ENCODE measurements at places on chromosomes 16 and 17. TPM values are rescaled to one million over a fixed set of nuclear protein-coding genes. Genes with fewer than 3 reads are reported as not detected.

PRAC2 gene
- not detected for polyA plus RNA-seq

ARHGDIG gene
- not detected for polyA plus RNA-seq

DNA sequence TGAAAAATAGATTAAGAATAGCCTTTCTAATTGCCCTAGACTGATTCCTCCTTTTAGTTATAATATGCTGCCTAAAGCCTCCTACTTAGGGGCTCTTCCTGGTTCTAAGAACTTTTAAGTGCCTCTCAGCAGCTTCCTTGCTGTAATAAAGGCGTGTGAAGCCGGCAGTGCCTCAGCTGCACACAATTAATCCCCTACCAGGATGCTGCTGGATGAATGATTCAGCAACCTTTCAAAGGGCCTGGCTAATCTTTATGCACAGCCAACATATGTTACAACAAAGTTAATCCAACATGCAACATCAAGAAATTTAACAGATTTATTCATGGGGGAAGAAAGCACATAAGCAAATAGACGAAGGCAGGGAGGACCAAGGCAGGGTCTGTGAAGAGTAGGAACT is 145.2 kb downstream of the PMP22 start:
- DNase-seq = no peak

GRCh38 chr17:74220946-74221818 is 7.8 kb downstream of the TTYH2 start:
- DNase-seq = no peak

G6PC1 gene
- not detected for polyA plus RNA-seq

DNA sequence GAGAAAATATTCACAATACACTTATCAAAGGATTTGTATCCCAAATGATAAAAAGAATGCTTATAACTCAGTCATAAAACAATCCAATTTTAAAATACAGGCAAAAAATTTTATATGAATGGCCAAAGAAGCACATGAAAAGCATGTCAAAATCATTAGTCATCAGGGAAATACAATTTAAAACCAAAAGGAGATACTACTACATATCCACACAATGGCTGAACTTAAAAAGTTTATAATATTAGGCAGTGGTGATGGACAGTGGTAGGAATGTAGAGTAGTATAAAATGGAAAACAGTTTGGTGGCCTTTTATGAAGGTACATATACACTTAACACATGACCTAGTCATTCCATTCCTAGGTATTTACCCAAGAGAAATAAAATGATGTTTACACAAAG is 12.2 kb downstream of the CMC2 start:
- DNase-seq = no peak

CRYBA1 gene
- not detected for polyA plus RNA-seq

LRRC46 gene
- 0.28 TPM for polyA plus RNA-seq

DNA sequence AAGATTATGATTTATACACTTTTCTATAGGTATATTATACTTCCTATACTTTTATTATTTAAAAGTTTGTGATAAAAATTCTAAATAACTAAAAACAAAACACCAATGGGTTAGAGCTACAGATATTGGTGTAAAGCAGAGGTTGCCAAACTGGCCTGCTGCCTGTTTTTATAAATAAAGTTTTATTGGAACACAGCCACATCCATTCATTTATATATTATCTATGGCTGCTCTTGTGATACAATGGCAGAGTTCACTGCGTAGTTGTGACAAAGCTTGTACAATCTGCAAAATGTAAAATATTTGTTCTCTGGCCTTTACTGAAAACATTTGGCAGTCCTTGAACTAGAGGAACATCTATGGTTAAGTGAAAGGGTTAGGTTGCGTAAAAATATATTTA is 208.7 kb downstream of the PRKCB start:
- no peak for DNase-seq

AANAT gene
- polyA plus RNA-seq = not detected

- DNase-seq = no peak
Measured at GRCh38 chr17:43171586-43172487, 823 bp downstream of the NBR1 start.

GRCh38 chr17:75152922-75153779 is 1.2 kb downstream of the JPT1 start:
- no peak for DNase-seq

HNF1B gene
- not detected for polyA plus RNA-seq
